ENCODE measurements at places on chromosomes 2 and 18.

DNA sequence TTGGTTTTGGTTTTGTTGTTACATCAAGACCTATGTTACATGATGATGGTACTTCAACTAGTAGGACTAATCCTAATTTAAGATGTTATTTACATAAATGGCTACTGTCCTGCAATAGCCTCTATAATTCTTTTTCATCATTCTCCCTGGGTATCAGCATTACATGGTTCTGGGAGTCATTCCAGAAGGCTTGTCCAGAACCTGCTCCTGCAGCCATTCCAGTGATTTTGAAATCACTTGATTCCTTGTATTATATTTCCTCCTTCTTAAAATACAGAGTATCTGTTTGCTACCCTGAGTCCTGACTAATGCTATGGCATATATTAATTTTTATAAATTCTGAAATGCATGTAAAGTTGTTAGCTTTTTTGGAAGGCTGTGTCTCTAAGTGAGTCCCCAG lies 400.5 kb upstream of the MEIS1 start:
- no peak for DNase-seq

DNA sequence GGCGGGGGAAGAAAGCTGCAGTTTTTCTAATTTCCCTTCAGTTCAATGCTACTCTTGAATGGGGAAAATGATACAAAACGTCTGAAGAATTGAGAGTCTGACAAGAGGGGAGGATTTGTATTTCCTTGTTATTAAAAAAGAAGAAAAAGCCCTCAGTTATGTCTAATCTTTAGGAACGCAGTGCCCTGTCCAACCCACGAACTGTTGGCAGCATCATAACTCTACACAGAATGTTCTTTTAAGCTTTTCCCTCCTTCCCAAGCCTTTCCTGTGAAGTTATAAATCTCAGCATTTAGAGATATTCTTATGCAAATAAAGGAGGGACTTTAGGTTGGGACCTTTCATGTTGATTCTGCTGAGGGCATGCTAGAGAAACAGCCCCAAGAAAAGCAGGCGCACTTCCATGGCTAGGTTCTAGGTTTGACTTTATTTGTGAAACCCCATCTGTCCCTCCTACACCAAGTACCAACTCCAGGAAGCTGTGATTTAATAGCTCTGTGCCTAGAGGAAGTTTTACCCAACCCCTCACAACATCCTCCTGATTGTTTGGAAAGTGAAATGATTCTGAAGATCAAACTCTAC lies 288.6 kb downstream of the SETBP1 start:
- no peak for DNase-seq

DNA sequence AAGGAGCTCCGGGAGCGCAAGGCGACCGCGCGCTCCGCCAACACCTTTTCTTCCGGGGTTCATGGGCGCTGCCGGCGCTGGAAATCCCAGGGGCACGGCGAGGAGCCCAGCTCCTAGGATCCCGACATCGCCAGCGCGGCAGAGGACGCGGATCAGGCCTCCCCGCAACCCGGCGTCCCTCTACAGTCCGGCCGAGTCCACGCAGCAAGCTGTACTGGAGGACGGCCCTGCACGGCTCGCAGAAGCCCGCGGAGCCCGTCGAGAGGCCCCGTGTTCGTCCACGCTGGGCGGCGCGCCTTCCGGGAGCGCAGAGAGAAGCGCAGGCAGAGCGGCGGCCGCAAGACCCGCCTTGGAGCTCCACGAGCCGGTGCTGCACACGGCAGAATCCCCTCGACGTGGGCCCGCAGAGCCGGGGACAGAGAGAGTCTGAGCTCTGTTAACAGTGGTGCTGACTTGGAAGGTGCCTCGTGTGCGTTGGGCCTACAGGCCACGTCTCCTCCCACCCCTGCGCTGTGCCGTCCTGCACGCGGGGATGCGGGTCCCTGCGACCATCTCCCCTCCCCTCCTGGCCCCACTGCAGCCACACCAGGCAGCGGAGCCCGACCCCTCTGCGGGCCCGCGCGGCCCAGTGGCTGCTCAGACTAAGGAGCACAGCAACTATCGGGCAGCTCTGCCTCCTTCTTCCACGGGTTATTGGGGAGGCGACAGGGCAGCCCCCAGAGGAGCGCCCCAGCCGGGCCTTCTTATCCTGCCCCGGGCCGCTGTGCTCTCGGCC lies 28.1 kb upstream of the PTPN2 start:
- no peak for DNase-seq

DNA sequence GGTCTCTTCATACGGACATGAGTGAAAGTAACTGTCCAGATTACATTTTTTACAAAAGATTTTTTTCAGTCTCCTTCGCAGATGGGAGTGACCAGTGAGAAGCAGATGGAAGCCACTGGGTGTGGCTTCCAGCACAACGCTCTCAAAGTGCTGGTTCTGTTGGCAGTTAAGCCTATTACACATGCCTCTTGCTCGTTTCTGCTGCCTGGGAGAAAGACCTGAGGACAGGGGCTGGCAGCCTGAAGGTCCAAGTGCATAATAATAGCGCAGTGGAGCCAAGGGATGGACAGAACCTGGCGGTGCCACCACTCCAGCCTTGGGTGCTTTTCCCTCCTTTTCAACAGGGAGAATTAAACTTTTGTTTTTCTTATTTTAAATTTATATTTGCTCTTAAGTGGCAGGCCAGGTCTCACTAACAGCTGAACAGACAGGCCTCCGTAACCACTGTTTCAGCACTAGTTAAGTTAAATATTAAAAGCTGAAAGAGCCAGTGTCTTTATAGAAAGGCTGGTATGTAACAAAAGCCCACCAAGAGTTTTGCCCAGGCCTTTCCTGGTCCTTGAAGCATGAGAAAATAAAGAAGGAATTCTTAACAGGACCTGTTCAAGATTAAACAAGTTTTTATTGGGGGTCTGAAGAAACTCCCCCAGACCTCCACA lies 1.2 kb upstream of the SKA1 start:
- DNase-seq: no peak

DNA sequence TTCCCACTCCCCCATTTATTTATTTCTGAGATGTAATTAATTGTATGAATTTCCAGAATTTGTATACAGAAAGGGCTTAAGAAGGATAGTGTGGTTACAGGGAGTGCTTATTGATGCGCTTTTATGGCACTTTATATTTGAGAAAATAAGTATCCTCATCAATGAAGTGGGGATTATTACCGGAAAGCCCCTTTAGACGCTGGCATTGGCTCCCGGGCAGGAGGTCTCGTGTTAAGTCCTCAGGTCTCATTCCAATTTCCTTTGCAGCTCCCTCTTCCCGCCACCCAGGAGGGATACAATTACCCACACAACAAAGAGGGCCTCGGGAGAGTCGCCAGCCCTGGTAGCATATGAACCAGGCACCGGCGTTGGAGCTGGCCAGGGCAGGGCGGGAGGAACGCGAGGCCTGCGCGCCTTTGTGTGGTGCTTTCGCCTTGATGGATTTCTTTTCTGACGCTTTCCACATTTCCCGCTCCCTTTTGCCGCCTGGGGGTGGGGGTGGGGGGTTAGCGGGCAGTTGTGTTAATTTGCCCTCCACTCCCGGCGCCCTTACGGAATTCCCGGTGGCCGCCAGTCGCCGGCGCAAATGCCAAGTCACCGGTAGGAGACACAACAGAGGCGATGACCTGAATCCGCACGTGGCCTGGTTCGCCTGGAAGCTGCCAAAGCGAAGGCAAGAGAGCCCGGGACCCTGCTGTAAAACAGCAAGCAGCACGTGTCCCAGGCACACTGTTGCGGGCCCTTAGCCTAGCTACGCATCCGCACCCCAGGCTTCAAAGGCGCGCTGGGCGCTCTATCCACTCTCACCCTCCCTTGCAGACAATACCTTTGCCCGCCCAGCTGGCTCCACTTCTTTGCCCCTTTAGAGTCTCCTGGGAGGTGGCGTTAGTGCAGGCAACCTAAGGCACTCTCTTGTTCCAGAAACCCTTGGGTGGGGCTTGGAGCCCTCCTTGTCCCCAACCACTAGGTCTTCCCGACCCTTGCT lies 3.3 kb downstream of the GAD1 start:
- no peak for DNase-seq

DNA sequence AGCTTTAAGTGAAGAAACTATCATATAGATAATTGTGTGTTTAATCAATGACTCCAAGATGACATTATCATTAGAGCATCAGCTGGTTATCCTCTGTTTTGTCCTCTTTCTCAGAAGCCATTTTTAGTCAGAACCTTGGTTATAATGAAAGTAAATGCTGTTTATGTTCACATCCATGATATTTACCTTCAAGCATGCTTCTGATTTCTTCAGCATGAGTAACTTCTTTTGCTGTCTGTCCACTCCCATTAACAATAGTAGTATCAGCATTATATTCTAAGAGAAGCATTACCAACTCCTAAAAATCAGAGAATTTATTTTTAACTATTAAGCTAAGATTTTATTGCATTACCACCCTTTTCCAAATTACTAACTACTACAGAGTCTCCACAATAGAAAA lies 56.3 kb downstream of the OSBPL1A start:
- peak; percentile 42 for DNase-seq
